ENCODE measurements at places on chromosomes 5 and 9.

DNA sequence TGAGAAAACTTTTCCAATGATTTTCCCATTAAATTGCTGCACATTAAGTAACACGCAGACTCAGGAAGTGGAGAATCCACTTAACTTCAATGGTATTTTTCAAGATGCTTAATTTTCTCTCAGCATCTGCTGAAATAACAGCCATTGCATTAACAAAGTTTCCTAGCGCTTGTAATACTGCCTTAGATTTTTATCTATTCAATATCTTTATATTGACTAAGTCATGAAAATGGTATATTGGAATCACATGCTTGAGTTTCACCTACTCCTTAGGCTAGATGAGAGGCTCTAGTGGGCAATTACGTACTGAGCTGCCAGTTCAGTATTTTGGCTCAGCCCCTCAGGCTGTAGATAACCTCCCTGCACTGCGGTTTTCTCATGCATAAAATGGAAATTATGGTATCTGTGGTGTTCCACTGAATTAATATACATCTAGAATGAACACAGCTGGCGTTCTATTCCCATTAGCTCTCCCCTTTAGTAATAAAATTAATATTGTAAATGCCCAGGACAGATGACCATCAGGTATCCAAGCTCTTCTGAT, 112.9 kb downstream of the MTX3 start:
- no peak for DNase-seq

DNA sequence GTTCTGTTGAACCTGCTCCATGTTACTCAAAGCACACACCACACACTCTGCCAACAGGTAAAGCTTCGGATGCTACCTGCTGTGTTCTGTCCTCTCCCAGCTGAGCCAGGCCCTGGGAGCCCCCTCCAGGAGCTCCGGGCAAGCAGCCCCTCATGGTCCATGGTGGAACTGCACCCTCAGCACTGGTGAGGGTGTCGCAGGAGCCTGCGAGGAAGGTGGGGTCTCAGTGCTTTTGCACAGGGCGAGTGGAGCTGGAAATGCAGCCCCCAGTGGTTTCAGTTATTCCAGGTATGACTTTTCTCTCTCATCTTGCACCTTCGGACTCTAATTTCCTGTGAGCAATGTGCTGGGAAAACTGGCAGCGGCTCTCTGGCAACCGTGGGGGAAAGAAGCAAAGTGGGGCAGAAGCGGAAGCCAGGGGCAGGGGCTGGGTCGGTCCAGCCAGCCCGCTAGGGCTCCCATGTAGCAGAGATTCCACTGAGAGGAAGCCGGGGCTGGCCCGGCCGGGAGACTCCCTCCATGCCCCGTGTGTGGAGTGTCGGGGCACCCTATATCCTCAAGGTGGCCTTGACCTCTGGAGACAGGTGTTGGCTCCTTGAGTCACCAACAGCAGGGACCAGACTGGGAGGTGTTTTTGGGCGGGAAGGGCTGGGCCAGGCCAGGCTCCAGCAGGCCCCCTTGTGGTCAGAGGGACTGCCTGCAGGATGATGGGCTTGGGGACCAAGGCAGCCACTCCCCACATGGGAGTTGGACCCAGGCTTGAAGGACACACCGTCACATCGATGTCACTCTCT, 75.6 kb upstream of the PRSS3 start:
- DNase-seq = peak; percentile 52

- DNase-seq = no peak
Observed at GRCh38 chr9:89375191-89375760, 57.0 kb downstream of the SECISBP2 start.

GRCh38 chr5:43073597-43074546, 33.8 kb upstream of the ANXA2R start:
- DNase-seq = peak; percentile 46

DNA sequence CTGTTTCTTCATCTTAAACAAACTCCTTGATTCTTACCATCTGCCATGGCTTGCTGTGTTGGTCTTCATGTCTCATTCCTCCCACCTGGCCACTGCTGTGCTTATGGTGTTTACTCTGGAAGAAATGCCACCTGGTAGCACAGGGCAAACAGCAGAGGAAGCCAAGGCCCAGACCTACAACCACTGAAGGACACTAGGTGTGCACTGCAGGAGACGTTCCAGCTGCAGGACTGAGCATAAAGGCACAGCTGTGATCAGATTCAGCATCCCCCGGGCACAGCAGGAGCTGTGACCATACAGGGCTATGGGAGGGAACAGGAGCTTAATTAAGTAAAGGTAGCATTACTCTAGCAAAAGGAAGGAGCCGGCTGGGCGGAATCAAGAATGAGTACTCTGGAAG, 12.6 kb upstream of the GNAQ start:
- DNase-seq = no peak

- DNase-seq = no peak
Observed at GRCh38 chr5:127260686-127261085, 29.9 kb upstream of the MEGF10 start.

DNA sequence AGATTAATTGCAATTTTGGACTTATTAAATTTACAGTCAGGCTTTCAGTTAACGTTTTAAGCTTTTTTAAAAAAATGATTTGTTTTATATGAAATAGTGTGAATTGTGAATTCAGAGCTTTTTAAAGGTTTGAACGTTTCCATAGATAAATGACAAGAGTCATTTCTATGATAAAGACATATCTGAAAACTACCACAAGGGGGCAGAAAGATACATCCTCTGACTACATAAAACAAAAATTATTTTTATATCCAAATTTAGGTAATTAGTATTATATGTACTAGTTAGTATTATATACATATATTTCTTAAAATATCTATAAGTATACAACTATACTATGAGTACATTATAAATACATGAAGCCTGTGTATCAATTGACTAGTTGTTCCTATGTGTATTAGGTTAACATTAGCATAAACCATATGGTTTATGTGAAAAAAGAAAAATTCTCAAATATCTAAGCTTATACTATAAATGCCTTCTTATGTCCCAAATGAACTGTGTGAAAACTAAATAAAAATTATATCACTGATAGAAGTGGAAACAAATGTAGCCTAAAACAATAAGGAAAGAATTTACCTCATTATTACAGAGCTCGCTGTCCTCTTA, 155.2 kb downstream of the MEF2C start:
- DNase-seq = no peak

GRCh38 chr5:77797136-77797535, 21.0 kb upstream of the TBCA start:
- no peak for DNase-seq

DNA sequence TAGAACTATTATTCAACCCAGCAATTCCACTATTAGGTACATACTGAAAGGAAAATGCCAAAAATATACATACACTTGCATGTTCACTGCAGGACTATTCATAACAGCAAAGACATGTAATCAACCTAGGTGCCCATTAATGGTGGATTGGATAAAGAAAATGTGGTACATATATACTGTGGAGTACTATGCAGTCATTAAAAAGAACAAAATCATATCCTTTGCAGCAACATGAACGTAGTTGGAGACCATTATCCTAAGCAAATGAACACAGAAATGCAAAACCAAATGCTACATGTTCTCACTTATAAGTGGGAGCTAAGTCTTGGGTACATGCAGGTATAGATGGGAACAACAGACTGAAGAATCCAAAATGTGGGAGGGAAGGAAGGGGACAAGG, 67.7 kb downstream of the ELOVL7 start:
- no peak for DNase-seq

DNA sequence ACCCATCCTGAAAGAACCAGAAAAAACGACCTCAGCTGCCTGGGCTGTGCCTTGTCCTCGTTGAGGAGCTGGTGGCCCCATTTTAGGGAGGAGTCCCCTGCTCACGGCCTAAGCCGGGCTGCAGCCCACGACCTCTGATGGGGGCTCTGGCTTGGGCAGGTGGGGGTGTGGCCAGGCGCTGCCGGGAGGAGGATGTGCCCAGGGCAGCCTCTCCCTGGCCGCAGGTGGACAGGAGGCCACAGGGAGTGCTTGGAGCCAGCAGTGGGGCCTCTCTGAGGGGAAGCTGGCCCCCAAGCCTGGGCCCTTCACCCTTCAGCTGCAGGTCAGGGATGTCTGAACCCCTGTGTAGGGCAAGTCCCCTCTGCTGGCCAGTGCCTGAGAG, 2.5 kb downstream of the DIPK1B start:
- no peak for DNase-seq

DNA sequence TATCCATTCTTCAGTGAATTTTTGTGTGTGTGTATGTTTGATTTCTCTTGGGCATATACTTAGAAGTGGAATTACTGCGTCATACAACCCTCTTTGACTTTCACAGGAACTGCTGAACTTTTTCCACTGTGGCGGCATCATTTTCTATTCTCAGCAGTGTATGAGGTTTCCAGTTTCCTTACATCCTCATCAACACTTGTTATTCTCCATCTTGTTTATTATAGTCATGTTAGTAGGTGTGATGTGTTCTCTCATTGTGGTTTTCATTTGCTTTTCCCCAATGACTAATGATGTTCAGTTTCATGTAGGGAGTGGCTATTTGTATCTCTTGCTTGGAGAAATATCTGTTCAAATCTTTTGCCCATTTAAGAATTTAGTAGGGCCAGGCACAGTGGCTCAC, 2.6 kb downstream of the ZNF79 start:
- no peak for DNase-seq

DNA sequence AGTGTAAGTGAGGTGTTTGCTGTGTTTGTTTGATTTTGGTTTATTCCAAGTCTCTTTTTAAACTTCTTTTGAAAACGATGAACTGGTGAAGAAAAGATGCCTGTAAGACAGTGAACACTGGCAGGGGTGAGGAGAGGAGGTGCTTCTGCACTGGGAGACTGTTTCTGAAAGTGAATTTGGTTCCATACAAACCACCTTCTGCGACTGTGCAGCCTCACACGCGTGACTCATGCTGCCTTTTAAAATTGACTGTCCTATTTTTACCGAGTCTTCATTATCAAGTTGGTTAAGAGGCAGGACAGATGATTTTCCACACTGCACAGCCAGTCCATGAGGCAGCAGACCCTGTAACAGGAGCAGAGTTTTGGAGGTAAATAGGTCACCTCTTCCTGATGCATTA, 340.6 kb downstream of the MTRR start:
- DNase-seq = no peak

DNA sequence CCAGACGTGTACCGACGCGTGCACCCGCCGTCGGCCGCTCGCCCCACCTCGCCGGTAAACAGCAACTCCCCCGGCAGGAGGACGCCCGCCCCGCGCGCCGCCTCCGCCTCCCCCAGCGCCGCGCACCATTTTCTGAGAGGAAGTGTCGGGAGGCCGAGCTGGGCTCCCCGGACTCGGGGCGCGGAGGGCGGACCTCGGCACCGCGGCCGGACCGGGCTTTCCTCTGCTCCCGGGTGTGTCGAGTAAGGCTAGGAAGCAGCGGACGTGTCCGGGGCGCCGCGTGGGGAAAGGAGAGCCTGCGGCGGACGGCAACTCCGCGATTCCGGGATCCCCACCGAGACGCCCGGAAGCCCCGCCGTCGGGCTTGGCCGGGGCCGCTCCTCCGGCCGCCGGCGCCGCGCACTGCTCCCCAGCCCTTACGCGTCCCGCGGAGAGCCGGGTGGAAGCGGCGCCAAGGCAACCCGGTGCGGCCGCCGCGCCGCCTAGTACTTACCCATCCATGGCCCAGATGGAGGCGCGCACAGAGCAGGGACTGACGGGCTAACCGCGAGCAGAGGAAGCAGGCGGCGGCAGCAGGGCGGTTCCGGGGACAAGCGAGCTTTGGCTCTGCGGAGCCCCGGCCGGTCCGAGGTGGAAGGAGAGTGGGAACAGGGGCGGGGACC, at the start of gene PTBP3:
TSS of gene PTBP3 (minus strand) at position 643 of the 662 bp plus-strand sequence. CDS start 35,754 bp downstream, outside the sequence.
- DNase-seq = peak; percentile 70

DNA sequence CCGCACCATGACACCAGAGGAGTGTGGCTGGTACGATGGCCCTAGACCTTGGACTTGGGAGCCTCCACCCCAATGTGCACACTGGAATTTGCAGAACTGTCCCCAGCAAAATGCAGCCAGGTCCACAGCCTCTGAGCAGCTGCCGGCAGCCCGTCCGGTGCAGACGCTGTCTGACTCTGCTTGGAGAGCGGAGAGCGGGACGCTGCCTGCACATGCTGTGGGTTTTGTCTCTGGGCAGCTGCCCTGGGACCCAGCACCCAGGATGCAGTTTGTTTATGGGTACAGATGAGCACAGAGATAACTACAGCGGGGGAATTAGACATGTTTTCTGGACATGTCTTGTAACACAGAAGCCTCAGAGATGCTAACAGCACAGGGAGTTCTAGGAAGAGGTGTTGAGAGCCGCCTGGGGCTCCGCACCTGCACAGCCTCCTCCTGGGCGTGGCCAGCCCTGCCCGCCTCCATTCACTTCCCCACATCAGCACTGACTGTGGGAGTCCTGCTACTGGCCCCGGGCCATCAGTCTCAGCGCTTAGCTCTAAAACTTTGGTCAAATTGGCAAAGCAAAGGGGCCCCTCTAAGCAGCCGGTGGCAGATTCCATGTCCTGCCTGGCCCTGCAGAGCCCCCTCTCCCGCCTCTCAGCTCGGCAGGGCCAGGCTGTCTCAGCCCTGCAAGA, 159.6 kb downstream of the IRX2 start:
- DNase-seq = no peak

DNA sequence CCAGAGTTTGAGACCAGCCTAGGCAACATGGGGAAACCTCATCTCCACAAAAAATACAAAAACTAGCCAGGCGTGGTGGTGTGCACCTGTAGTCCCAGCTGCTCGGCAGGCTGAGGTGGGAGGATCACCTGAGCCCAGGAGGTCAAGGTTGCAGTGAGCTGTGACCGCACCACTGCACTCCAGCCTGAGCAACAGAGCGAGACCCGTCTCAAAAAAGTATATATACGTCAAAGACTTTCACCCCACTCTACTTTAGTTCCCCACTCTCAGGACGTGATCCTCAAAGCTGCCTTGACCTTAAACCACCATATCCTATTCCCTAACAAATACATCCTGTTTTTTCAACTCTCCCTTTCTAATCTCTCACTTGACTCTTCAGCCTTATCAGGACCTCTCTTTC, 41.0 kb downstream of the PCDHGC5 start:
- DNase-seq = no peak
